ENCODE measurements at places on chromosomes 4 and X.

DNA sequence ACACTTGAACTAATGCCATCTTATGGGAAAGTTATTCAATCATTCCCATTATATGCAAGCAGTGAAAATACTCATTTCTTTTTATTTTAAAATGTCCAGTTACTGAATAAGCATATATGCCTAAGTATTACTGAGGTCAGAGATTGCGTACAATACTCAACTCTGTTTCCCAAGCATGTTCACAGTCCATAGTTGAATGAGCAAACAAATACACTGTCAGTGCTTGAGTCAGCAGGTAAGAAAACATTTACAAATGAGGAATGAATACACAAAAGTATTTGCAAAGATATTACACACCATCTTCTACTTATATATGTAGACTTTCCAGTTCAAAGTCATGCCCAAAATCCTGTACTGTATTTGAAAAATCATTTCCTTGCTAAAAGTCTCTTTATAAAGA lies 74.1 kb downstream of the TSPAN5 start:
- DNase-seq, result no peak

- no peak for DNase-seq
Measured at GRCh38 chrX:42079968-42080367, 156.6 kb upstream of the CASK start.

DNA sequence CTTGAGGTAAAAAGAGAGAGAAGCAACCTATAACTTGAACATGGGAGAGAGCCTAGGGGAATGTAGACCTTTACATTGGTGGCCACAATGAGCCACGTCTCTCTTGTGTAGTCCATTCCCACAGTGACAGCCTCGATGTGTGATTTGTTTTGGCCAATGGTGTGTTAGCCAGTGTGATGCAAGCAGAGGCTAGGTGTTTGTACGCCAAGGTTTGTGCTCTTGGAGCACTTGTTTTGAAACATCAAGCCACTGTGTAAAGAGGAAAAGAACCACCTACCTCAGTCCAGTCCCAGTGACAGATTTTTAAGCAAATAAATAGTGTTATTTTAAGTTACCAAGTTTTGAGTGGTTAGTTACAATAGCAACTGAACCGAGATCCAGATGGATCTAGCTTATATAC lies 23.9 kb upstream of the TMEM192 start:
- DNase-seq, result no peak

- no peak for DNase-seq
Measured at GRCh38 chr4:150379454-150379853, 202.5 kb upstream of the MAB21L2 start.

GRCh38 chr4:152862608-152863007 lies 73.5 kb upstream of the FHDC1 start:
- no peak for DNase-seq

DNA sequence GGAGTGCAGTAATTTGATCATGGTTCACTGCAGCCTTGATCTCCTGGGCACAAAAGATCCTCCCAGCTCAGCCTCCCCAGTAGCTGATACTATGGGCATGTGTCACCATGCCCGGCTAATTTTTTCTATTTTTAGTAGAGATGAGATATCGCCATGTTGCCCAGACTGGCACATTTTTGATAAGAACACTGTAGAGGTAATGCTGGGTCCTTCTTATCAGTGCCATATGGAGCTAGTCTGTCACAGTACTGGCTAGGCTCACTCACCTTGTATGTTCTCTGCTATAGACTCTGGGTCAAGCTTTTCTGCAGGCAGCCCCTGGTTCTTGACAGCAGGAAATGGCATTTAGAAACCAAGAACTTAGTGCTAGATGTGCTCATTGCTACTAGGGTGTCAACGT lies 53.9 kb downstream of the BCOR start:
- no peak for DNase-seq

- DNase-seq, result no peak
Measured at GRCh38 chrX:130529531-130529930, 127.7 kb downstream of the RBMX2 start.

- DNase-seq, result peak; percentile 35
Measured at GRCh38 chr4:145557720-145558119, 61.5 kb upstream of the MMAA start.

- no peak for DNase-seq
Measured at GRCh38 chrX:123899701-123900100, 39.8 kb downstream of the XIAP start.

GRCh38 chrX:71067712-71068043 lies 456 bp downstream of the SNX12 start:
- DNase-seq, result peak; percentile 14

DNA sequence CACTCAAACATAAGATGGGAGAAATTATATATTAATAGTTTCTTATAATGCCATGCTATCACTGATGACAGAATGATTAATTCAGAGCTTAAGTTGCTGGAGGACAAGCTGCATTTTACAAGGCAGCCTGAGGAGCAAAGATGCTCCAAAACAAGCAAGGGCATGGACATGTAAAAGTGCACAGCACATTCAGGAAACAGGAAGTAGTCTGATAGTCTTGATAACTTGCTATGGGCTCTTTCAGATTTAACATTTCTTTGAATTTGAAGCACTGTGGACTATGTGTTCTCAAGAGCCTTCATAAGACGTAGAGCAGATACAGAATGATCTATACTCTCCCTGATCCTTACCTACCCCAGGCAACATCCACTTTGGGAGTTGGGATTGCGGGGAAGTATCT lies 50.0 kb downstream of the AMMECR1 start:
- no peak for DNase-seq

- DNase-seq, result no peak
Measured at GRCh38 chr4:139202991-139203390, 26.0 kb upstream of the ELF2 start.

- DNase-seq, result no peak
Measured at GRCh38 chr4:99852199-99852749, 35.6 kb downstream of the DAPP1 start.

DNA sequence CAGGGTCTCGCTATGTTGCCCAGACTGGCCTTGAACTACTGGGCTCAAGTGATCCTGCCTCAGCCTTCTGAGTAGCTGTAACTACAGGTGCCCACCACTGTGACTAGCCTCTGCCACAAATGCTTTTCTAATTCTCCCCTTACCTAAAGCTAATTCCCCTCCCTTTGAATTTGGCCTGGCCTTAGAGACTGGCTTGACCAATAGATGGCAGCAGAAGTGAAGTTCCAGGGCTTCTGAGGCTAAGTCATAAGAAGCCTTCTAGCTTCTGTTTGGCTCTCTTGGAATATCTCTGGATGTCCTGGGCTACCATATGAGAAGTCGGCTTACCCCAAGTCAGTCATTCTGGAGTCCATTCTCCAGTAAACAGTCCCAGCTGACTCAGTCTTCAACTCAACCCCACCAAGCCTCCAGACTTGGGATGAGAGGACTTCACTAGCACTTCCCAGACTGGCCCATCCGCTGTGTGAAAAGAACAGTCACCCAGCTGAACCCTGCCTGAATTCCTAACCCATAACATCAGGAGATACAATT lies 61.0 kb downstream of the HPRT1 start:
- no peak for DNase-seq

GRCh38 chrX:1582686-1583437 lies 8.5 kb upstream of the AKAP17A start:
- no peak for DNase-seq
